A549 (cell line): ENCODE measurements at places on chromosomes 2 and 18. TPM values are rescaled to one million over a fixed set of nuclear protein-coding genes. Genes with fewer than 3 reads are reported as not detected.

DNA sequence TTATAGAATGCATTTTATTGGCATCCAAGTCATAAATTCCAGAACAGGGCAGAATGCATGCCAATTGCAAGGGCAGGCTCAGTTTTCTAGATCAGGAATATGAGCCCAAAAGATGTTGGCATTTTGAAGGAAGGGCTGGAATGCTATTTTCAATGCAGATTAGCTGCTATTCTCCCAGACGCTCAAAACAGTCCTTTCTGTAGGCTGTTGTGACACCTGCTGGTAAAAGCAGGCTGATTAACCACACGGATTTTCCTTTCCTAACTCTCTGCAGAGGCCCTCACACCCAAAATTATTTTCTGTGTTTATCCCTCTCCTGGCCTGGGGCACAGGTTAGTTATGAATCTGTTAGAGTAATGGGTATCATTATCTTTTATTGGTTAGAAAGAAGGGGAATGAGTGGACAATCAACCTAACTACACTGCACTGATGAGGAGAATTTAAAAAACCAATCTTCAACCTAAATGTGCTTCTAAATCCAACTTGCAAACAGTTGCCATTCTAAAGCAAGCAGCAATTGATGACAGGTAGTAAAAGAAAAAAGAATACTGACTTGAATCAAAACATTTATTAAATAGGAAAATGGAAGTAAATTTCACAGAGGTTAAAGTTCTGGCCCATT lies 94.0 kb downstream of the PLA2R1 start:
- peak; percentile 18 for DNase-seq

- no peak for DNase-seq
Measured at GRCh38 chr2:227696990-227697679, 20.7 kb downstream of the SLC19A3 start.

DNA sequence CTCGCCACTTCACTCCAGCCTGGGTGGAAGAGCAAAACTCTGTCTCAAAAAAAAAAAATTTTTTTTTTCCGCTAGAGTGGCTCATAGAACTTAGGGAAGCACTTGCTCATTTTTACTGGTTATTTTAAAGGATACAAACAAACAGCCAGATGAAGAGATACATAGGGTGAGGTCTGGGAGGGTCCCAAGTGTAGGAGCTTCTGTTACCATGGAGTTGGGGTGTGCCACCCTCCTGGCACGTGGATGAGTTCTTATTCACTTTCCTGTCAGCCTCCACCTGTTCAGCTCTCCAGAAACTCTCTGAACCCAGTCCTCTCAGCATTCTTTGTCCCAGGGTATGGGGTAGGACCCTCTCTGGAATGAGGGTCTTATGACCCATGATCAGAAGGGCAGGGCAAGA lies 4.9 kb upstream of the MAT2A start:
- no peak for DNase-seq

DNA sequence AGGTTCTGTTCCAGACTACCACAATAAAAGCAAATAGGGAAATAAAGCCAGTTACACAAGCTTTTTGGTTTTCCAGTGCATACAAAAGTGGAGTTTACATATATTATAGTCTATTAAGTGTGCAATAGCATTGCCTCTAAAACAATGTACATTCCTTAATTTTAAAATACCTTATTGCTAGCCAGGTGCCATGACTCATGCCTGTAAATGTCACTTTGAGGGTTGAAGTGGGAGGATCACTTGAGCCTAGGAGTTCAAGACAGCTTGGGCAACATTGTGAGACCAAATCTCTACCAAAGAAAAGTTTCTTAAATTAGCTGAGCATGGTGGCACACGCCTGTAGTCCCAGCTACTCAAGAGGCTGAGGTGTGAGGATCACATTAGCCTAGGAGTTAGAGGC lies 52.9 kb upstream of the IMP4 start:
- no peak for DNase-seq

EFEMP1 gene
- polyA plus RNA-seq: 48.5 to 66.6 TPM (median 49.0 TPM) in 3 replicates

- peak; percentile 55 for DNase-seq
Measured at GRCh38 chr2:74267068-74267467, 68.7 kb downstream of the MTHFD2 start.
